ENCODE measurements at places on chromosomes 13 and 19.

GRCh38 chr13:43083750-43084149 lies 60.4 kb downstream of the DNAJC15 start:
- no peak for DNase-seq

DNA sequence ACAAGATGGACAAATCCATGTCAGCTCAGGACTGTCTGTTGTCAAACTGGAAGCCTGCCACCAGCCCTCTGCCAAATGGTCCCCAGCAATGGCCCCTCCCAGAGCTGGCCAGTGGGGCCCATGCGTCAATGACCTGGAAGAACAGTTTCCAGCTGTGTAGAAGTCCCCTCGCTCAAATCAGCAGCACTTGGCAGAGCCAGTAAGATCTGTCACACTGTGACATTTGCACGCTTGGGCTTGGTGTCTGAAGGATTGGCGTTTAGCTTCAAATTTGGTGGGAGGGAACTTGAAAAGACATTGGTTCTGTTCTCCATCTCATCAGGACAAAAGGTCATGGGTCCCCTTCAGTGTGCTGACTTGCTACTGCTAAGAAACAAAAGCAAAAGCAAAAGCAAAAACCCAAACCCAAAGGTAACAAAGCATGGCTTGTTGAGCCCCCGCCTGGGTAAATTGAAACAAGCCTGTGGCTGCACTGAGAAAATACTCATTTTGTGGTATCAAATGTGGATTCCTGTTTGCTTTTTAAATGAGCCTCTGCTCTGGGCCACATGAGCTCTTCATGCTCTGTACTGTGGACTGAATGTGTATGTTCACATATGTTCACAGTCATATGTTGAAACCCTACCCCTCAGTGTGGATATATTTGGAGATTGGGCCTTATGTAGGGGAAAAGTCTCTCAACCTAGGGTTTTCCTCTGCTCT lies 253.6 kb upstream of the MAB21L1 start:
- no peak for DNase-seq

- no peak for DNase-seq
These were observed 245.2 kb downstream of the TBC1D4 start for GRCh38 chr13:75236774-75237173.

- peak; percentile 72 for DNase-seq
These were observed 3.5 kb downstream of the ANGPTL4 start for GRCh38 chr19:8367327-8368001.

GRCh38 chr19:50065938-50066337 lies 40.1 kb downstream of the ZNF473 start:
- DNase-seq, result no peak

DNA sequence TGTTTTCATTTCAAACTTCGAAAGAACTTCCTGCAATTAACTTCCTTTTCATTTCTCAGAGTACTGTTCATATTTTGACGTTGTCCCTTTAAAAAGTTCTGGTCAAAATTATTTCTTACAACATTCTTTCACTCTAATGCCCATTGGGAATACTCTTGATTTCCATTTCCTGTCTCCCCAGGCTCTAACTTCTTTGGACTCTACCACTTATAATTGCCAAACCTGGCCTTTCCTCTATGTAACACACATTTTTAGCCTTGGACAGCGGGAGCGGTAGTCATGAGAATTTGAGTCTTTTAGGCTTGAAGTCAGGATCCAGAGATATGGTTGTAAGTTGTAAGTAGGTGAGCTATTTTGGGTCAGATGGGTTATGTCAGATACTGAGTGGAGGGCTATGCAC lies 163.5 kb upstream of the SPRY2 start:
- DNase-seq, result no peak

DNA sequence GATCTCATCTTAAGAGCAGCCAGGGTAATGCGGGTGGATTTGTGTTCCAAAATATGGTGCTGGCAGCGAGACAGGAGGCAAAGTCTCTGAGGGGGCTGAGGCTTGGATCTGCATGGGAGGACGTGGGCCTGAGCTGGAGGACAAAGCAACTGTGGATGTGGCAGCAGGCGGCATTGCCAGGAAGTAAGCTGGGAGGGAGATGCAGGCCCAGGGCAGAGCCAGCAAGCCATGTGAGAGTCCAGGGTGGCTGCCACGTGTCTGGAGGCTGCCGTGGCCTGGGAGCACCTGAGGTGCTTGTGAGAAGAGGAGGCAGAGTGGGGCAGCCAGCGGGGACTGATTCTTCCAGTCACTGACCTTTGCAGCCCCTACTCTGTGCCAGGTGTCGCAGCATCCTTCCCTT lies 52.0 kb downstream of the DPF1 start:
- DNase-seq, result no peak

- DNase-seq, result no peak
These were observed 5.3 kb downstream of the TRAPPC6A start for GRCh38 chr19:45172611-45173208.

- DNase-seq, result no peak
These were observed 1411.5 kb downstream of the SLITRK5 start for GRCh38 chr13:89082623-89083022.

- DNase-seq, result no peak
These were observed 168.2 kb downstream of the FGF14 start for GRCh38 chr13:102233566-102234208.

- no peak for DNase-seq
These were observed 7.3 kb downstream of the TARM1 start for GRCh38 chr19:54073829-54074228.

DNA sequence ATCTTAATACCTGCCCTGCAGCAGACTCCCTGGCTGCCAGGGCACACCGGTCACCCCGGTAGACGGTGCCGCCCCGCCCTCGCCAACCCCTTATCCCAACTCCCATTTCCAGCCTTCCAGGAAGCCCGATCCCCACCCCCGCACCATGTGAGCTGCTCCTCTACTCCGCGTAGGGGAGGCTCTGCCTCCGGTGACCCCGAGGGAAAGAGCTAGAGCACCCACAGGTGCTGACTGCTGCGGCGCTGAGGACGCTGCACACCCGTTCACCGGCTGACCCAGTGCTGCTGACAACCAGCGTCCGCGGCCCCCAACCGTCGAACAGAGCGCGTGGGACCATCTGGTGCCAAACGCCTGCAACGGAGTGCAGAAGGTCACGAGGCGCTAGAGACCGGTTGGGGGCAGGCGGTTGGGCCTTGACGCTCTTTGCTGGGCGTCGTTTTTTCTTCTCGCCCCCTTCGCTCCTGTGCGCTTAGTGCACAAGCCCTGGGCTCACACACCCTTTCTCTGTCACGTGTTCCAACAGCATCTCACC lies 59.6 kb upstream of the ZNF599 start:
- DNase-seq, result no peak

- no peak for DNase-seq
These were observed 171.4 kb downstream of the SUCLA2 start for GRCh38 chr13:47829690-47830089.

DNA sequence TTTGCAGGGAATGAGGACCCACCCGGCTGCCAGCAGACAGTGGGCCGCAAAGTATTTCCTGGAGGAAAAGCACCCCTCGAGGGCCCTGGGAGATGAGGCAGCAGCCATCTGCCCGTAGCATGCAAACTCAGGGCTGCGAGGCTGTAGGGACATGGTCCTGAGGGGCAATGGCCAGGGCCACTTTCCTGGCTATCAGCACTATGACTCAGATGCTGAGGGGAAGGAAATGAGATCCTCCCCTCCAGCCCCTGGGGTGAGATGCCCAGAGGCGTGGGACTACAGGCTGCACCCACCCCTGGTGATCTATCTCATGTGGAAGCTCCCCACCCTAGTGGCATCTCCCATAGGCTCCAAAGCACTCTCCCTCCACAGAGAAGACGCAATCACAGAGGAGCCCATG lies 80.1 kb downstream of the SLC7A1 start:
- DNase-seq, result no peak

GRCh38 chr13:78599645-78600279 lies 3.6 kb downstream of the POU4F1 start:
- no peak for DNase-seq

DNA sequence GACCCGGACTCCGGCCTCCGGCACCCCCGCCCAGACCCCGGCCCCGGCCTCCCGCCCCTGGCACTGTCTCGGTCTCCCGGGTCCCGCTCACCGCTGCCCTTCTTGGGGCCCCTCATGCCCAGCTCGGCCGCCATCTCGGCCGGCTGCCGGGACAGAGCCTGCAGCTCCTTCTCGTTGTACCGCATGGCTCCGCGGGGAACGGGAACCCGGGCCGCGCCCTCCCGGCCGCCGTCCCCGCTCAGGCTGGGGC lies 140 bp downstream of the PLEKHJ1 start:
- no peak for DNase-seq

GRCh38 chr19:50992666-50993035 lies 8.8 kb downstream of the KLK8 start:
- no peak for DNase-seq

- no peak for DNase-seq
These were observed 43.4 kb upstream of the N4BP2L1 start for GRCh38 chr13:32471187-32471922.

GRCh38 chr19:2500156-2500555 lies 24.2 kb downstream of the GADD45B start:
- DNase-seq, result no peak

- DNase-seq, result no peak
These were observed 664 bp downstream of the IRF3 start for GRCh38 chr19:49665036-49665350.

DNA sequence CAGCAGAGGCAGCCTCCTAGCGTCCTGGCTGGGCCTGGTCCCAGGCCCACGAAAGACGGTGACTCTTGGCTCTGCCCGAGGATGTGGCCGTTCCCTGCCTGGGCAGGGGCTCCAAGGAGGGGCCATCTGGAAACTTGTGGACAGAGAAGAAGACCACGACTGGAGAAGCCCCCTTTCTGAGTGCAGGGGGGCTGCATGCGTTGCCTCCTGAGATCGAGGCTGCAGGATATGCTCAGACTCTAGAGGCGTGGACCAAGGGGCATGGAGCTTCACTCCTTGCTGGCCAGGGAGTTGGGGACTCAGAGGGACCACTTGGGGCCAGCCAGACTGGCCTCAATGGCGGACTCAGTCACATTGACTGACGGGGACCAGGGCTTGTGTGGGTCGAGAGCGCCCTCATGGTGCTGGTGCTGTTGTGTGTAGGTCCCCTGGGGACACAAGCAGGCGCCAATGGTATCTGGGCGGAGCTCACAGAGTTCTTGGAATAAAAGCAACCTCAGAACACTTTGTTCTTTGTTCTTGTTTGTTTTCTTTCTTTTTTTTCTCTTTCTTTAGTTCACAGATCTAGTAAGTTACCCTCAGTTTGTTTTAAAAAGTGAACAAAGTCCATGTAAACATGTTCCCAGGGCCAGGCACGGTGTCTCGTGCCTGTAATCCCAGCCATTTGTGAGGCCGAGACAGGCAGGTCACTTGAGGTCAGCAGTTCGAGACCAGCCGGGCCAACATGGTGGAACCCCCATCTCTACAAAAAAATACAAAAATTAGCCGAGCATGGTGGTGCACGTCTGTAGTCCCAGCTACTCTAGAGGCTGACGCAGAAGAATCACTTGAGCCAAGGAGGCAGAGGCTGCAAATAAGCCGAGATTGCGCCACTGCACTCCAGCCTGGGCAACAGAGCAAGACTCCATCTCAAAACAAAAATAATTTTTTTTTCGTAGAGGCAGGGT lies 10.2 kb downstream of the ANGPTL4 start:
- DNase-seq, result no peak

DNA sequence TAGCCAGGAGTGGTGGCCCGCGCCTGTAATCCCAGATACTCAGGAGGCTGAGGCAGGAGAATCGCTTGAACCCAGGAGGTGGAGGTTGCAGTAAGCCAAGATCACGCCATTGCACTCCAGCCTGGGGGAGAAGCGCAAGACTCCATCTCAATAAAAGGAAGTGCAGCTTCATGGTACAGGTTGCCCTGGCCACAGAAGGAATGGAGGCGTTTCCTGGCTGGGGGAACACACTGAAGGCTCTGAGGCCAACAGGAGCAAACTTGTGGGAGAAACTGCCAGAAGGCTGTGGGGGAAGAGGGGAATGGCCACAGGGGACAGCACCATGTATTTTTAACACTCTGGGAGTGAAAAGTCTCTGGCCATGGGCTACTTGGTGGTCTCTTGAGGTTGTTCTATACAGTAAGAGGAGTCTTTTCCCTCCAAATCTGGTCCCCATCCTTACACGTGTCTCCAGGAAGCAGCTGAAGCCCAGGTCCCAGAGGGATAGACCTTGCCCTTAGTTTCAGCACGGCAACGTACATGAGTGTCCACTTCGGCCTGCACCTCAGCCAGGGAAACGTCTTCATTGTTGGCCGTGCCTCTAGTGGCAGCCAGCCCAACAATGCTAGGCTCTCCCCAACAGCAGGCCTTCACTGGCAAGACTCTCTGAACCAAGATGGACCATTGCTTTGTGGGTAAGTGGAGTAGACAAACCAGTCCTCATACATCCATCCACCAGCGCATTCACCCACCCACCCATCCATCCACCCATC lies 7.4 kb downstream of the MICOS13 start:
- DNase-seq, result no peak

GRCh38 chr13:101025925-101026324 lies 351.3 kb upstream of the TMTC4 start:
- DNase-seq, result no peak

DNA sequence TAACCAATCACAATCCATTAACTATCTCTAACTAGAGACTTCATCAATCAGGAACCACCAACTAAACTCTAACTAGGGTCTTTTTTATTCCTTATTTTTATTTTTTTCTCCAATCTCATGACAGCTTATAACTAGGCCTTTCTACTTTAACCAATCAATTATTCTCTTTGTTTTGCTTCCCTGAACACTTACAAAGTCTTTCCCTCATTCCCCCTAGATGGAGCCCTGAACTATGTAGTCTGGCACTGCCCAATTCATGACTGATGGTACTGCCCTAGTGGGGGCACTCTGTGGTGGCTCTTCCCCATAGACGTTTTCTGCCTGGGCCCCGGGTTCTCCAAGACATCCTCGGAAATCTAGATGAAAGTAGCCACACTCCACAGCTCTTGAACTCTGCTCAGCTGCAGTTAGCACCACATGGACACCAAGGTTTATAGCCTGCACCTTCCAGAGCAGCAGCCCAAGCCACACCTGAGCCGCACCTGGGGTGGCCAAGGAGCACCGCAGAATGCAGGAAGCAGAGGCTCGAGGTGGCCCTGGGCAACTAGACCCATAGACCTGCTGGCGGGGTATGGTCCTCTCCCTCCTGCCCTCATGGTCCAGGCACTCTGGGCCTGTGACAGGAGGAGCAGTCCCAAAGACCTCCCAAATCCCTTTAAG lies 6.6 kb downstream of the ATP7B start:
- DNase-seq, result no peak

DNA sequence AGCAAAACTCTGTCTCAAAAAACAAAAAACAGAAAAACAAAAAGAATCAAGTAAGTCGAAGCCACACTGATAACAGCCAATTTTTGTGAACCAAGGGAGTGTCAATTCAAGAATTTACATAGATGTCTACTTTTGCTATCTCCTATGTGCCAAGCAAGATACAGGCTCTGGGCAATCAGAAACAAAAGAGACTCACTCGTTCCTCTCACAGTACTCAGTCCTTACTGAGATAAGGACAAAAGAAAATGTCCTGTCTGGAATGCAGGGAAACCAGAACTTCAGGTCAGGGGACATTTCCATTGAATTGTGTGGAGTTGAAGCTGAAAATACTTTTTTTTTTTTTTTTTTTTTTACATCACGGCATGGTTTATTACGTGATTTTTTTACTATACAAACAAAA lies 53.0 kb downstream of the NLRP12 start:
- no peak for DNase-seq

Measured in NCI-H1105 (cell line).